ENCODE measurements at places on chromosomes 16 and 17. TPM values are rescaled to one million over a fixed set of nuclear protein-coding genes. Genes with fewer than 3 reads are reported as not detected.

Gene GUCY2D
- total RNA-seq, result not detected

Gene NPIPA2
- 0.67 TPM for total RNA-seq

- DNase-seq, result no peak
Measured at GRCh38 chr17:4610656-4611055, 26.3 kb downstream of the SMTNL2 start.

Gene C16orf54
- not detected for total RNA-seq

Gene SPATA22
- not detected for total RNA-seq

Gene ZG16B
- not detected for total RNA-seq

Gene MED13
- 59.2 TPM for total RNA-seq

DNA sequence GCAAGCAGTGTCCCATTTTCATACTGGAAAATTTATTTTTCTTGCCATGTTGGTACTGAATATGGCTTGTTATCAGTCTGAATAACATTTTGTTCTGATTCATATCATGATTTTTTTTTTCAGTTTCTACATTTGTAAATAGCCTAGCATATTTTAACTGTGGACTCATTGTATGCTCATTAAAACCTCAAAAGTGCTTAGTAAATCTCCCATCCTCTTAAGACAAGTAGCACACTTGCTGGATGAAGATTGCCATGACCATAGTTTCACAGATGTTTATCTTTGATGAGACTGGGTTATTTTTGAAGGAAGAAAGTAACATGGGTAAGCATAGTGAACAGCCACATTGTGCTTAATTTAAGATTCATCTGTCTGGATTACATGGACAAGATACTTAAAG is 878 bp downstream of the KRT10 start:
- DNase-seq, result no peak

Gene TP53TG3F
- not detected for total RNA-seq
